ENCODE measurements at places on chromosomes 4 and X.

GRCh38 chr4:55510685-55511084, 36.0 kb downstream of the CLOCK start:
- DNase-seq, result no peak

DNA sequence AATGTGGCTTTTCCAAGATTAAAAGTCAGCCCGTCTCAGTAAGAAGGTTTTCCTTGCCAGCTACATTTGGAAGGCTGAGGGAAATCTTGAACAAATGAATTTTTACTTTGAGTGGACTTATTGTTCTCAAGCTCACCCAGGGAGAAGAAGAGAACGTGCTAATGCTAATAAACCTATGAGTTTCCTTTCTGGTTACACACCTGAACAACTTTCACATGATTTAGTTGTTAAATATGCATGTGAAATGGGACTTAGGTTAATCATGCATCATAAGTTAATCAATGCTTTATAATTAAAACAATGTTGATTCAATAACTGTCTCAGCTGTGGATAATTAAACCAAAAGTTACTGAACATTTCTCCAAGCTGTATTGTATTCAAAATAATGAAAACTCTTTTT, 33.9 kb downstream of the DIPK2B start:
- no peak for DNase-seq

DNA sequence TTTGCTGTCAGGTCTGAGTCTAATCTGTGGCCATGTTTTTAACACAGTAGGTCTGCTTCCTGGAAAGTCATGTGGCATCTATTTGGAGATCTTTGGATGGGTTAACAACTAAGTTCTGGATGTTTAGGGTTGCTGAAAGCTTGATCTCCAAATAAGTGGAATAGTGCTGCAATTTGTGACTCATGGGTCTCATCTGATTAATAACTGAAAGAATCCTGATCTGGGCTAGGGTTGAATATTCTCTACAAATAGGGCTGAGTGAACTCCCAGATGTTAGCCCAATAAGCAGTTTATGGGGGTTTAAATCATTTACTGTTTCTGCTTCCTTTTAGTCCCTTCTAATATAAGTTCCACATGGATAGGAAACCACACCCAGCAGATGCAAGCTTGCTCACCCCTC, 23.1 kb downstream of the CT47C1 start:
- DNase-seq, result peak; percentile 3

GRCh38 chr4:100841911-100842310, 324.1 kb upstream of the EMCN start:
- DNase-seq, result peak; percentile 10

- peak; percentile 4 for DNase-seq
Measured at GRCh38 chr4:95547715-95548471, 880 bp downstream of the UNC5C start.

DNA sequence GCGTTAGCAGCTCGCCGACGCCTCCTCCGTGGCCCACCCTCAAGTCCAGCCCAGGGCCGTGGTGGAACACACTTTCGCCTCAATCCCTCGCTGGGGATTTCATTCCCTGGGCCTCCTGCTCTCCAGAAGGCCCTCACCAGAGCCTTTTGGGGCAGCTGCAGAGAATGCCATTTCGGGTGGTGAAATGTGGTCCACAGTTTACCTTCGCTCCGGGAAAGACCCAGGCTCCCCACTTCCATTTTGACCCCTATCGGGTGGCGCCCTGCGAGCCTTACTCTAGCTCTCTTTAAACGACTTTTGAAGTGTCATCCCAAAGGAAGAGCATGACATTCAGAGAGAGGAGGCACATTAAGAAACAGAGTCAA, 496 bp downstream of the SH2D1A start:
- no peak for DNase-seq

- no peak for DNase-seq
Measured at GRCh38 chr4:98659106-98659592, 738 bp upstream of the TSPAN5 start.

- no peak for DNase-seq
Measured at GRCh38 chrX:1928805-1929204, 313.9 kb downstream of the ASMT start.

Measured in fibroblast of skin of abdomen (primary cell).